ENCODE measurements at places on chromosomes 3 and 15.

- DNase-seq: no peak
These were observed 59.9 kb upstream of the ADAMTS9 start for GRCh38 chr3:64747679-64748078.

GRCh38 chr3:34582055-34582454 is 783.6 kb downstream of the PDCD6IP start:
- DNase-seq: no peak

DNA sequence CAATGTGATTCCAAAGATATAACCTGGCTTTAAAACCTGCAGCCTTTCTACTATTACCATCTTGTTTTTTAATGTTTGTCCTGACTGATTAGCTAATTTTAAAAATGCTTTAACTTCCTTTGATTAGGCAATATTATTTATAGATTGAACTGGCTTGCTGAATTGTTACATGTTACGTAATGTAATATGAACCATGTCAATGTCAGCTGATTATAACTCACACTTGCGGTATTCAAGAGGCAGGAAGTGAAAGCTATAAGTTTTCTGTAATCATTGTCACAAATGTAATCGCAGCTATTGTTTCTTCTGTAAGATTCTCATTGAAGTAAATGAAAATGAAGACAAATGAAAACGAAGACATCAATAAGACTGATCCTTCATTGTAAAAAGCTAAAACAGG is 146.8 kb downstream of the ROBO2 start:
- DNase-seq: no peak

DNA sequence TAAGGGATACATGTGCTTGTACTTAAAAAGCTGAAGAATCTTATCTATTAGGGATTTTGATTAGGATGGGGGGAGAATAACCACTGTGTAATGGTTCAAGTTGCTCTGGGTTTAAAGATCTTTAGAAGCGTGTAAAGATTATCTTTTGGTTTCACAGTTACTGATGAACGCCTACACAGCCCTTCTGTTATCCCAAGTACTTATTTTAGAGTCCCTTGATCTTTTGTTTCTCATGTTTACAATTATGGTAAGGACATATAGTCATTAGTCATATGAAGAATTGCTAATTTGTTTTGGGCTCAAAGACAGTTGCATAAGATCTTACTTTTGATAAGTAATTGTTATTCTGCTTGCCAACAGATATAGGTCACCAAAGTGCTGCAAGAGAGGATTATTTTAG is 160.1 kb downstream of the PLCL2 start:
- no peak for DNase-seq

DNA sequence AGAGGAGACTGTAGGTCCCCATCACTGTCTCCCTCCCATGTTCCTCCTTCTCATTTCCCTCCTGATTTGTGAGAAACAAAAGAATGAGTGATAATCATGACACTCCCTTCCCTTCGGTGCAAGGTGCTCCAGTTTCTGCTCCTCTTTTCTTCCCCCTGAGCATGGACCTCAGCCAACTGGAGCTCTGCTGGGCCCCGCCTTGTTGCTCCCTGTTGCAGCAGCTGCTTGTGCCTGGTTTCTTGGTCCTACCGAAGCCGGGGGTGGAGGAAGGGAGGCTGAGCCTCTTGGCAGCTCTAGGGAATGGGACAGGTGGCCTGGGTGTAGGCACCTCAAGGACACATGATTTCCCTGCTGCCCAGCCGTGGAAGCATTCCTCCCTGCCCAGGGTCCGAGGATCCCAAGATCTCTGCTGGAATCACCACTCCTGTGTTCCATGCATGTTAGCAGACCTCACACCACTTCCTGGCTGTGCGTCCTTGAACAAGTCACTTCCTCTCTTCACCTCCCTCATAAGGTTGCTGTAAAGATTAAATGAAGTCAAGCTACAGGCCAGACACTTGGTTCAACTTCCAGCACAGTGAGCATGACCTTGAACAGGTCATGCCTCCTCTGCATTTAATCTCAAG is 131.6 kb upstream of the ABHD17C start:
- DNase-seq: no peak

DNA sequence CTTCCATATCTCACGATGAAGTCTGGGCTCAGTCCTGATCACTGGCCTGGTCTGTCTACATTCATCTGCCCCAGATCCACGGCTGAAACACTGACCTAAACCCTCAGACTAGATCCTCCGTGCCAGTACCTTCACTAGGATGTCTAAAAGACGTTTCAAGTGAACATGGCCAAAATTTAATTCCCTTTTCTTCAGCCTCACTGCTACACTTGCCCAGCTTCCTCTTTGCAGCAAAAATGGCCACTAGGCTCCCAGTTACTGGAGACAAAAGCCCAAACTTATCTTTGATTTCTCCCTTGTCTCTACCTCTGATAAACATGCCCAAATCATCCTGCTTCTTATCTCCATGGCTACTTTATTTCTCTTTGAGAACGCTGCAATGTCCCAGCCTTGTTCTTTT is 1.7 kb downstream of the RASSF1 start:
- peak; percentile 13 for DNase-seq

GRCh38 chr3:23928524-23928923 is 11.6 kb downstream of the RPL15 start:
- no peak for DNase-seq

- no peak for DNase-seq
These were observed 339.1 kb upstream of the RGMA start for GRCh38 chr15:93428150-93428549.

DNA sequence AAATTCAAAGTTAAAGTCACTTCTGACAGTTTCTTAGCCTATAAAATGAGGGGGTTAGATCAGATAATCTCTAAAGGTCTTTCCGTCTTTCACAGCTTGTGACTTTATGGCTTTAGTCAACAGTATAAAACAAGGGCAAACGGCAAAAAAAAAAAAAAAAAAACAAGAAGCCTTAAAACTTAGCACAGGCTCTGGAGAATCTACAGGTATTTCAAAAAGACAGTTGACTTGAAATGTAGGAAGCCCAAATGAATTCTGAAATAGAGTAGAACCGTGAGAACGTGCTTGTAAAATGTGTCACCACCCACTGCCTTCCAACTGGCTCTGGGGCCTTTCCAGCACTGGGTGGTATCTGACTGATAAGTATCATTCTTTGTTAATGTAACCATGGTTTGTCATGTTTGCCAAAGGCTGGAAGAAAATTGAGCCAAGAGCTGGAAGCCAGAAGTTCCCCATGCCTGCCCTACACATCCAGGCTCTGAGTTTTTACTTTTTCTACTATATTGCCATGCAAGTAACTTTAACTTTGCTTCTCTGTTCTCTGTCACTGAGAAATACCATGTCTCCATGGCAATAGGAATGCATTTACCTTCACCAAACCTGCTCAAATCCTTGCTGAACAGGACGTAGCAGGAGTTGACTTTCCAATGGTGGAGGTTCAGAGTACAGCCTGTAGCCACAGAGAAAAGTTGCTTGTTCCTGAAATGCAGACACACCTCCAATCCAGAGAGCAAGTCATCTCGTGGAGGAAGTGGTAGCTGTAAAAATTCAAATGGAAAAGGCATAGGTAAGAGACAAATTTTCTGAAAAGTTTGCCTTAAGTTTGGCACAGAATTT is 35.8 kb upstream of the THSD4 start:
- DNase-seq: no peak

All from GDM1 (cell line).